ENCODE measurements at places on chromosomes 1 and 21.
A peak's percentile ranks its signal among the peaks of the same experiment; 100 is the strongest.

DNA sequence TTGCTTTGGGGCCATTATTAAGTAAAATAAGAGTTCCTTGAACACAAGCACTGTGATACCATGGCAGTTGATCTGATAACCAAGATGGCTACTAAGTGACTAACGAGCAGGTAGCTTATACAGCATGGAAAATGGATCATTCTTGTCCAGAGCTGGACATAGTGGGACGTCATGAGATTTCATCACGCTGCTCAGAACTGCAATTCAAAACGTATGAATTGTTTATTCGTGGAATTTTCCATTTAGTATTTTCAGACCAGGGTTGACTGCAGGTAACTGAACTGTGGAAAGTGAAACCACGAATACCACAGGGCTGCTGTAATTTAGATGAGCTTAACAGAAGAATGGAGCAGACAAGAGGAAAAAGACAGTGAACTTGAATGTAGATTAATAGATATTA lies 38.9 kb downstream of the CCDC18 start:
- no peak for DNase-seq

DNA sequence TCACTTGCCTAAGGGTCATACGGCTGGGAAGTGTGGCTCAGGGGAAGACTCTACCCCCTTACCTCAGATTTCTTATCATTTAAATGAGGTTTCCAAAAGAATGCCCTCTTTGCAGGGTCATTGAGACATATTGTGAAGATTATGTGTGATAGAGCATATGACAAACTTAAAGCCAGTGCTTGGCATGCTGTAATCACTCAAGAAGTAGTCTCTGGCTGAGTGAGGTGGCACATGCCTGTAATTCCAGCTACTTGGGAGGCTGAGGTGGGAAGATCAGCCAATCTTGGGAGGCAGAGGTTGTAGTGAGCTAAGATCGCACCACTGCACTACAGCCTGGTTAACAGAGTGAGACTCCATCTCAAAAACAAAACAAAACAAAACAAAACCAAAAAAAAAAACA lies 7.5 kb upstream of the LDLRAD2 start:
- DNase-seq, result no peak

DNA sequence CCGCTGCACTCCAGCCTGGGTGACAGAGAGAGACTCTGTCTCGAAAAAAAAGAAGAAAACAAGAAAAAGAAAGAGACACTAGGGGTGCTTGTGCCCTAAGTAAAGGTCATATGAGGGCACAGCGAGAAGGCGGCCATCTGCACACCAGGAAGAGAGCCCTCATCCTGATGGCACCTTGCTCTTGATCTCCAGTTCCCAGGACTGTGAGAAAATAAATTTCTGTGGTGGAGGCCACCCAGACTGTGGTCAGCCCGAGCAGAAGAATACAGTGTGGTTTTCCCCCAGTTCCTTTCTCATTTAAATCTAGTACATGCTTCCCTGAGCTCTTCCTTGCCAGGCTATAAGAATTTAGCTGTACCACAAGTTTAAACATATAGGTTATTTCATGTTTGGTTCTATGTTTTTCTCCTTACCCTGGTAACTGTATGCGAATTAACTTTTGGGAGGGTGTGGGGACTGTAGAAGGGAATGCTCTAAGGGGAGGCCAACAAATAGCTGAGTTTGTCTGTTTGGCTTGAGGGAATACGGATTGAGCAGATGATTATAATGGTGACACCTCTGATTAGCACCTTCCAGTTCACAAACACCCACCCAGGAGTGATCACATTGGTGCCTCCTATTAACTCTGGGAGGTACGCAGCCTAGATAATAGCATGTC lies 119.6 kb upstream of the ERRFI1 start:
- DNase-seq, result no peak

DNA sequence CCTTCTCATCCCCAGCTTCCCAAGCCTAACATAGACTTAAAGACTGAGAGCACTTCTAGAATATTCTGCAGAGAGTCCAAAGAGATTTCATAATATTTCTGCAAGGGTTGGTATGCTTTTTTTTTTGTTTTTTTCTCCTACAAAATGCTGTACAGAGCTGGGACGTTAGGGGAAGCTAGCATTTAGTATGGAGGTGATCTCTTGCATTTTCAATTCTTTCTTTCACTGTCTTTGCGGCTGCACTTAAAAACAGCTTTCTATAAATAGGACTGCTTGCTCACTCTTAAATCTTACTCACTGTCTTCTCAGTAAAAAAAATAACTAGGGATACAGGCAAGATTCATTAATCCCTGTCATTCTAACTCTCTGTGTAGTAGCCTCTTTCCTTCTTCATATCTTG lies 7.4 kb downstream of the DSCAM start:
- no peak for DNase-seq

GRCh38 chr1:167751676-167752075 lies 29.9 kb downstream of the MPZL1 start:
- no peak for DNase-seq

GRCh38 chr1:225818229-225818628 lies 8.3 kb downstream of the EPHX1 start:
- no peak for DNase-seq

GRCh38 chr1:175267716-175268416 lies 75.3 kb upstream of the KIAA0040 start:
- no peak for DNase-seq

- peak; percentile 23 for DNase-seq
Observed at GRCh38 chr1:110161849-110162248, 11.6 kb downstream of the SLC6A17 start.

- DNase-seq, result no peak
Observed at GRCh38 chr1:231201979-231202633, 38.9 kb upstream of the GNPAT start.

DNA sequence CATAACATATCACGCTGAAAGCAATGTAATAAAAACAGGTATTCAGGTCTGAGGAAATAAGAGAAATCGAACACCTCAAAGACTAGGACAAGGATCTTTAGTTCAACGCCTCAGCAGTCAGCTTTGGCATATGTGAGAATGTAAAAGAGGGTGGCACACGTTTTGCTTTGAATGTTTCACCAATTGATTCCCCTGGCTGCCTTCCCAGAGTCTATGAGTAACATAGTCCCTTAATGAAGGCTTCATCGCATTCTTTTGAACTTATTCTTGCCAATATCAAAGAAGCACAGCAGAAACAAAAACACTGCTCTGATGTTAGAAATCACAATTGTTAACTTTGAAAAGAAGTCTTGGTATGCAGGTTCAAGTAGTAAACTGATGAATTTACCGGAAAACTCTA lies 764.8 kb downstream of the ADGRL2 start:
- peak; percentile 1 for DNase-seq

DNA sequence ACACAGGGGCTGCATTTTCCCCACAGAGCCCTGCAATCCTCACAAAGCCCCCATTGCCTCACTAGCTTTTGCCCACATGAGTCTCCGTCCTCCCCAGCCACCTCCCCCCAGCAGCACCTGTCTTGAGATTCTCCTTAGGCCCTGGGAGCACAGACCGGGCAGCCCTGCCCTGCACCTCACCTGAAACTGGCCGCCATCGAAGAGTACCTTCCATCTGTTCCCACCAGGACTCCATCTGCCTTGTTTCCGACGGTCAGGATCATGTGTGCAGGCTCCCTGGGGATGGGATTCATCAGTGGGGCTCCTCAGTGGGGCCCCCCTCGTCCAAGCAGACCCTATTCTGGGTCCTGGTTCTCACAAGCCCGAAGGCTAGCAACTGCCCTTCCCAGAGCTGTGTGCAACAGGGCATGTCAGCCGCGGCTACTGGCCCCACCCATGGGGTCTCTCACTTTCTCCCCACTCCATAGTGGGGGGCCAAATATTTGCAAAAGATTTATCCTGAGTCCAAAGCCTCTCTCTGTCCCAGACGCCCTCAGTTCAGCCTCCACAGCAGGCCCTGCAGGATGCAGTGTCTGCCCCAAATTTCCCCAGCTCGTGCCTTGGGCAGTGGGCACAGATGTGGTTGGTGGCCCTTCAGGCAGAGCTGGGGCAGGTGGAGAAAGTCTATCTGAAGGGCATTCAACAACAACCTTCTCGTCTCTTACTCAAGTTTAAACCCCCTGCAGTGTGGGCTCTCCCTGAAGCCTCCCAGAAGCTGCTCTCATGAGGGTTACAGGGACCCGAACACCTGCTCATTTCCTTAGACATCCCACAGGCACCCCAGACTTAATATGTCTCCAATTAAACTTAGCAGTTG lies 4.8 kb downstream of the PDZK1IP1 start:
- no peak for DNase-seq

- no peak for DNase-seq
Observed at GRCh38 chr1:201643835-201644104, 104.8 kb downstream of the NAV1 start.

DNA sequence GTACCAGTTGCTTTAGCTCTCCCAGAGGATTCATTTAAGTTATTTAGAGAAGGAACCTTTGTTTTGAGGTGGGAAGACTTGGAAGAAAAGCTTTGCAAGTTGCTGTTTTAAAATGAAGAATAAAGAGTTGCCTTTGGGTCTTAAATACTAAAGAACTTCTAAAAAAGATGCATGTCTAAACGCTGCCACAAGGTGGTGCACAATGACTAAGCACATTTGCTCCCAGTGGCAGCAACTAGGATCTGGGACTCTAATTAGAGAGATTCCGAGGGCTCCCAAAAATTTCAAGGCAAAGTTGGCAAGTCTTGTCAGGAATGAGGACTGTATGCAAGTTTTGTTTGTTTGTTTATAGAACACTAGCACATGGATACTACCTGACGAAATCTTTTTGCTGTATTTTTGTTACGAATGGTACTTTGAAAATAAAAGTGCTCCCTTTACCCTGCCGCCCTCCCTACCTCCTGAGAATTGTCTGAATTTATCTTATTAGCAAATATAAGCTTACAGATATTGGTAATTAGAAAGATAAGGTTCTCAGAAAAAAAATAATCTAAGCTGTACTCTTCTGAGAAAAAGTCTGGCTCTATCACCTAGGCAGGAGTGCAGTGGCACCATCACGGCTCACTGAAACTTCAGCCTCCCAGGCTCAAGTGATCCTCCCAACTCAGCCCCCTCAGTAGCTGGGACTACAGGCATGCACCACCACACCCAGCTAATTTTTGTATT lies 121.8 kb downstream of the HFM1 start:
- DNase-seq, result peak; percentile 67

DNA sequence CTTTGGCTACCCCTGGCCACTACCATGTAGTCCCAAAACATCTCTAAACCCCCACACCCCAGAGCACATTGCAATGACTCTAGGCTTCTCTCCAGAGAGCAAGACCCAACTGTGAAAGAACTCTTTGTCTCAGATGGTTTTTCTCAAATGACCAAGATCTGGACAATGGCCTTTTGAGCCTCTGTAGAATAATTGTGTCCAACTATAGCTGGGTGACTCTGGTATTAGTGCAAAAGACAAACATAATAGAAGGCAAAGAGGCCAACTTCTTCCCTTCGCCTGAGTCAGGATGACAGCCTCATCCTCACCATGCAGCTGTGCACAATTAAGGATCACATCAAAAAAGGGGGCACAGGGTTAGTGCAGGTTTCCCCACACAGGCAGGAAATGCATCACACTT lies 139.6 kb downstream of the BRINP2 start:
- DNase-seq, result no peak

- no peak for DNase-seq
Observed at GRCh38 chr1:235270625-235271024, 57.4 kb downstream of the ARID4B start.

DNA sequence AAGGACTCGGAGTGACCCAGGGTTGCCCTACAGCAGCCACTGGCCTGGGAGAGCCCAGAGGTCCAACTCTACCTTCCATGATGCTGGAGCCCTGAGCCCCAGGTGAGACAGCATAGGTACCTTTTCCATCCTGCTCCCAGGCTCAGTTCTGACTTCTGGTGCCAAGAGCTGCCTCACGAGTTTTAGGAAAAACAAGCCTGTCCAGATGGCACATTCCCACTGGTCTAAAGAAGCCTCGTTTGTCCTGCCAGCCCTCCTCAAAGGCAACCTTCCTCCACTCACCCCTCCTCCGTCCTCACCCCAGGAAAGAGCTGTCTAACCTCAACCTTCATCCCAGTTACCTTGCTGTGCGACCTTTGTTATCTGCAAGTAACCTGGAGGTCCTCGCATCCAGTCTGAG lies 53.5 kb upstream of the PRELP start:
- DNase-seq, result no peak

DNA sequence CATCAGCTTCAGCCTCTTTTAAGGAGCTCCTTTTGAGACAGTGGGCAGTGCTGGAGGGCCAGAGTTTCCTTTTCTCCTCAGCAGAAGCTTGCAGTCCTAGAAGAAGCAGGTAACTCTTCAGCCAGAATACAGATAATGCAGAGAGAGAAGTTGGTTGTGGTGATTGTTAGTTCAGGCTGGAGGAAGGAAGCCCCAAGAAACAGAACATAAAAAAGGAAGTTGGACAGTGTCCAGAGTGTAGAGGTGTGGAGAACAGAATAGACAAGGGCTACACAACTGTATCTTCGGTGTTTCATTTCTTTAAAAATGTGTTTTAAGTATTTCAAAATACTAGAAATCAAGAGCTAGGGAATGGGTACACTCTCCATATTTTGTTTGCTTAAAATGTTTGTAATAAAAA lies 6.4 kb upstream of the TACSTD2 start:
- DNase-seq, result no peak

GRCh38 chr1:205205055-205205454 lies 6.4 kb downstream of the DSTYK start:
- DNase-seq, result no peak

DNA sequence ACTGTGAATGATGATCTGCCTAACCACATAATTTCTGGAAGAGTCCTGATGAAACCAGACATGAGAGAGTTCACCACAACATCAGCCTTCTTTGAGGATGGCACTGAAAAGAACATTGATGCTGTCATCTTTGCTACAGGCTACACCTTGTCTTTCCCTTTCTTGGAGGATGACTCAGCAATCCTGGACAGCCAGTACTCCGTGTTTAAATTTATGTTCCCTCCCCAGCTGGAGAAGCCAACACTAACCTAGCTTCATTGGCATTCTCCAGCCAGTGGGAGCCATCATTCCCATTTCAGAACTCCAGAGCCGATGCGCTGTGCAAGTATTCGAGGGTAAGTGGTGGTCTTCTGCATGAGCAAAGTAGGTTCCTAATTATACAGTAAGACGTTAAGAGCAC lies 164.1 kb upstream of the POGK start:
- no peak for DNase-seq

GRCh38 chr1:5067246-5067645 lies 412.8 kb downstream of the AJAP1 start:
- peak; percentile 1 for DNase-seq

DNA sequence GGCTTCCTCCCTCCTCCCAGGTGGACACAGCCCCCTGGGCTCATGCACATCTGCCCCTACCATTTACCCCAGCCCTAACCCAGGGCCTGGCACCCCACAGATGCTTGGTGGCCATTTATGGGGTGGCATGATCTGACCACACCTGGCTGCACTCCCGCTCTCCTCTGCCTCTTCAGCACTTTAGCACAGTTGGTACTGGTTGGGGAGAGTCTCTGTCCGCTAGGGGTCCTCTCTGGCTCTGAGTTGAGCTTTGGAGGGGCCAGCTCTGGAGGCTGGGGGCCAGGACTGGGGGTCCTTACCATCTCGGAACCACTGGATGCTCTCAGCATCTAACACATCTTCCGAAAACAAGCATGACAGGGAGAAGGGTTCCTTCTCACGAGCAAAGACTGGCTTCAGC lies 17.4 kb downstream of the MYOM3 start:
- no peak for DNase-seq
